Lung (tissue), 17 donors: ENCODE measurements at places on chromosomes 16 and 17. TPM values are rescaled to one million over a fixed set of nuclear protein-coding genes. Genes with fewer than 3 reads are reported as not detected.

Gene HSD17B1
- total RNA-seq, result 0.98 TPM

Gene ABCC3
- 46.4 TPM for total RNA-seq

GRCh38 chr16:2799859-2800226 lies 1.6 kb downstream of the PRSS41 start:
- peaks cover 11% of the 10 kb centered on the region for H3K27me3 ChIP-seq
- no peak overlapping the region for H3K27ac ChIP-seq
- no peak overlapping the region for H3K4me3 ChIP-seq
- DNase-seq, result peak; percentile 29
- H3K36me3 ChIP-seq, result no peaks in the 10 kb centered on the region

DNA sequence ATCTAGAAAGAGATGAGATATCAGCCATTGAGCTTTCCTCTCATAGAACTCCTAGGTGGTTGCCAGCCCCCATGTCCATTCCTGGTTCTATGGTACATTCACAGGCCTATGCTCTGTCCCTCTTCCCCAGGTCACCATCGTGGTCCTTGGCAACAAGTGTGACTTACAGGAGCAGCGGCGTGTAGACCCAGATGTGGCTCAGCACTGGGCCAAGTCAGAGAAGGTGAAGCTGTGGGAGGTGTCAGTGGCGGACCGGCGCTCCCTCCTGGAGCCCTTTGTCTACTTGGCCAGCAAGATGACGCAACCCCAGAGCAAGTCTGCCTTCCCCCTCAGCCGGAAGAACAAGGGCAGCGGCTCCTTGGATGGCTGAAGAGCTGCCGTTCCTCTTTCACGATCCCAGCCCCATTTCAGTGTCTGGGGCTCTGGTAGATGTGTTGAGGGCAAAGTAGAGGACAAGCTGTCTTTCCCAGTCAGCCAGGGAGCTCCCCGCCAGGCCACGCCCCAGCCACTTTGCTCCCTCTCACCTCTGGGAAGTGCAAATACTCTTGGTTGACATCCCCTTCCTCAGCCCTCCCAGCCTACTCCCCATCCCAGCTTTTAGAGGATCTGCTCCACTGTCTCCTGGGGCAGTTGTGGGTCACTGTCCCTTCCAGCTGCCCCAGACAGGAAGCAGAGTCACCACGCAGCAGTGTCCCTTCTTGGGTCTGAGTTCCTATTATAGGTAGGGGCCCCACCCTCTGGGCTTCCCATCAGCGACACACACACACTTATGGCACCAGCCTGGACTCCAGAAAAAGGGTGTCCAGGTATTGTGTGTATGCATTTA lies 3.8 kb downstream of the NKIRAS2 start:
- peaks cover 28% of the 10 kb centered on the region for H3K36me3 ChIP-seq
- no peaks in the 10 kb centered on the region for H3K27me3 ChIP-seq
- peaks cover 12% of the 10 kb centered on the region for H3K4me1 ChIP-seq
- DNase-seq, result no peak
- H3K4me3 ChIP-seq, result no peak overlapping the region
- H3K27ac ChIP-seq, result peak overlapping the region; percentile 84

DNA sequence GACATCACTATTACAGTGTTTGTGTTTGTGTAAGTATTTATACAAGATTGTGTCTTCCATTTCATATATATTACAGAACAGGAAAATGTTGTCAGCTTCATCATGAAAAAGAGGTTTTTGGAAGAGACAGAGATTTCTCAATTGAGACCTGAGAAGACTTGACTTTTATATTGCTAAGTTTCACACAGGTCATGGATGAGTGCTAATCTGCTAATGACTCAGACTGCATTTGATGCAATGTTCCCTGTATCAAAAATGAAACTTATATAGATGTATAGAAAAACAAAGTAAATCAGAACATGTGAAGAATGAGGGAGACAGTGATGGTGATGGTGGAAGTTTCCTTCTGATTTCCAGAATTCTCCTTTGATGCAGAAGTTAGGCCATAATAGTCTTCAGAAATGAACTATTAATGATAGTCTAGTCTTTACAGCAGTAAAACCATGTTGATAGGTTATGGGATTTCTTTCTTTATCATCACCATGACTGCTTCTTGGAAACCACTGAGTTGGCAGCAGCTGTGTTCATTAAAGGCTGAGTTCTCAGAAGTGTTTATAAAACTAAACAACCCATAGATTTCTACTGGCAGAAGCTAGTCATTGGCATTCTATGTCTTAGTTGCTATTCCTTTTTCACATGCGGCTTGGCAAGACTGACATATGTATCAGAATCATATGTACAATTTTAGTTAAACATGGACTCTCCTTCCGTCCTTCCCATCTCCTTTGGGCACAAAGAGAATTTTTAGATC lies 56.1 kb downstream of the PCTP start:
- H3K27ac ChIP-seq, result no peak overlapping the region
- DNase-seq, result peak; percentile 22
- H3K27me3 ChIP-seq, result no peaks in the 10 kb centered on the region
- H3K4me3 ChIP-seq, result no peak overlapping the region
